LHCN-M2 (cell line): ENCODE measurements at places on chromosomes 13 and 19.

- DNase-seq = no peak
Observed at GRCh38 chr19:313169-313987, 22.2 kb upstream of the PLPP2 start.

DNA sequence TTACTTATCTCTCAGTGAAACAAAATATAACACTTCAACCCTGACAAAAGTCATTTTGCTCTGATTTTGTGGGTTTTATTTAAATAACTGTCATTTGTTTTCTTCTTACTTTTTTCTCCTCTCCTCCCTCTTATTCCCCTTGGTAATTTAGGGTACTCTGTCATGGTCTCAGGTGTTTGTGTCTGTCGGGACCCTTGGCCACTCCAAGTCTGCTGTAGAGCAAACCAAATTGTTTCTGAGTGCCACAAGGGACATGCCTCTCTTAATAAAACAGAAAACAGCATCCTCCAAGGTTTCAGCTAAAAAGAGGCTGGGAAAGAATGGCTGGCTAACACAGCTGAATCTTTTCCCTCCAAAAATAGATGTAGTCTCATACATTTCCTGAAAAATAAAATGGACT is 573.1 kb upstream of the KLF12 start:
- no peak for DNase-seq

GRCh38 chr19:40571005-40571318 is 5.7 kb upstream of the SHKBP1 start:
- DNase-seq = no peak

DNA sequence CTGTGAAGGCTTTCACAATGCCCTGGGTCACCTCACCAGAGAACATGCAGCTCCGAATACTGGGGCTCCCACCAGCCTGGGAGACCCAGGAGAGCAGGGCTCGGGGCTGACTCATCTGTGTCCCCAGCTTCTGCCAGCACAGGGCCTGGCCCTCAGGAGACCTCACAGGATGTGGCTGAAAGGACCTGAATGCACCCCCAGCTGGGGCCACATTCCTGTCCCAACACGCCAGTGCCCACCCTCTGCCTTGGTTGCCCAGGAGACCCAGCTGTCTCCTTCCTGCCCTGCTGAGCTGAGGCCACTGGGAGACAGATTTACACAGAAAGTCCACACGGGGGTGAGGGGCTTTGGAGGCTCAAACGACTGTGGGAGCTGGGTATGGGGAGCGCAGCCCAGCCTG is 11.9 kb downstream of the BCAT2 start:
- no peak for DNase-seq

GRCh38 chr19:55354698-55355212 is at the start of gene COX6B2:
TSS of gene COX6B2 (minus strand) at chr19:55354719. CDS start at chr19:55354521, 198 bp downstream.
- DNase-seq = no peak

GRCh38 chr13:68616600-68617222 is 1386.6 kb upstream of the PCDH9 start:
- DNase-seq = no peak

DNA sequence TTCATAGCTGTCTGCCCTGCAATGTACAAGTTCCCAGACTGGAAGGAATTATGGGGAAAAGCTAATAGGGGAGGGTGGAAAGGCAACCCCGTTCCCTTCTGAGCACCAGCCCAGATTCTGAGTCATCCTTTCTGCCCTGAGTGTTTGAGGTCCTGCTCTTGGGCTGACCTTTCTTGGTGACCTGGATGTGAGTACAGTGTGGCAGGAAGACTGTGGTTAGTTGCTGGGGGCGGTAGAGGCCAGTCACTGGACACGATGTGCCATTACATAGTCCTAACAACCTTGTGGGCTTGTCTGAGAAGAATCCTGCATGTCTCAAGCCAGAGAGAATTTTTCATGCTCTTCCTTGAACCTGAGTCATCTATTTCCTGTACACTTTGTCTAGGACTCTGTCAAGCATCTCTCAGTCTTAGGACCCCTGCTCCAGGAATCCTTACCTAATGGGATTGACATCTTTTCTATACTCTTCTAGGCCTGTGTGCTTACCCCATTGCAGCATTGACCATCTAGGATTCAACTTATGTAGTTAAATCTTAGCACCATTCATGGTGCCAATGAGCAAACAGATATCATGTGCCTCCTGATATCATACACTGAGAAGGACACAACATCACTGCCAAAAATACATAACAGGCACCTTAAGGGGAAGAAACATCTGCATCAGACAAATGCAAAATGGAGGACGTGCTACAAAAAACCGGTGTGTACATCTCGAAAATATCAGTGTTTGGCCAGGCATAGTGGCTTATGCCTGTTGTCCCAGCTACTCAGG is 8.1 kb upstream of the ANGPTL4 start:
- peak; percentile 100 for DNase-seq

- peak; percentile 54 for DNase-seq
Observed at GRCh38 chr13:49821216-49822009, 28.9 kb upstream of the KPNA3 start.

DNA sequence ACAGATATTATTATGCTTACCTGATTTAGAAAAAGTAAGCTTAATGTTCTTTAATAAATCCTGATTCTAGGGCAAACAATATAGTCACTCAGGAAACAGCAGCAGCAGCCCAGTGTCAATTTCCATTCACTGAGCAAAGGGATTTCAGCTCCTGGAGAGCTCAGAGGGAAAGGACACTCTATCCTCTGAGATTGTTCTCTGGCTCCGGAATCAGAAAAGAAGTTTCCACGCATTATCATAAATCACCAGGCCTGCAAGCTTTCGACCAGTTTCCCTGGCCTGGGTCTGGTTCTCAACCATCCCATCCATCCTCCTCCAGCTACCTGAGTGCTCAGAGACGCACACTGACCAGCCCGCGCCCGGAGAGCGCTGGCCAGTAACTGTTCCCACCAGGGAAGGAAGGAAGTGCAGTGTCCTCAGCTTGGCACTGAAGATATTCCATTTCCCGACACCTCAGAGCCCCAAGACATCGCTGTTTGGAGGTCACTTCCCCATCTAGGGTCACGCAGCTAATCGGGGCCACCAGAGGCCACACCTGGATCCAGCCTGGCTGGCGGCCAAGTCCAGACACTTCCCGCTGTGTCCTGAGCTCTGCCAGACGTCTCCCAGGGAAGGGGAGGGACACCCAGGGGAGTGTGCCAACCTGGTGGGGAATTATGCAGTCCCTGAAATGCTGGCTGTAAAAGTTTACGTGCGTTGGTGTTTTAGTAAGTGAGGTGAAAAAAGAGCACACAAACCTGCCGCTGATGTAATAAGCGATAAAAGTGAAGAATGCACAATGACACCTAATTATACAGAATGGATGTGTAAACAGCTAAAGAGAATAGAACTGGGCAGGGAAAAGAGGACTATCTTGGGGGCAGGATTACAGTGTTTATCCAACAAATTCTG is 29.1 kb downstream of the EPS15L1 start:
- no peak for DNase-seq

GRCh38 chr13:77310579-77311279 is 16.2 kb downstream of the MYCBP2 start:
- no peak for DNase-seq

DNA sequence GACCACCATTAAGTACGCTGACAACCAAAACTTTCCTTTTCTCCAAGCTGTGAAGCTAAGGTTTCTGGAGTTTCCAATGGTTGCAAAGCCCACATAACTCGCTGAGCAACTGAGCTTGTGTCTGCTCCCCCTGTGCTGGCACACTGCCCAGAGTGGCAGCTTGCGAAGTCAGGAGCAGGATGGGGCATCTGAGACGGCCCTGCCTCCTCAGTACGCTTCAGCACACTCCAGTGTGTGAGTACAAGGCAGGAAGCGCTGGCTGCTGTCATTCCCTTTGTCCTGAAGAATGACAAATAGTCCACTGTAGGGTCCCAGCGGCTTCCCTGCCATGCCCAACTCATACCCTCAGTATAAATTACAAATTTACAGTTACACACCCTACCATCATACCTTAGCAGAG is 51.5 kb downstream of the SKA3 start:
- peak; percentile 34 for DNase-seq

DNA sequence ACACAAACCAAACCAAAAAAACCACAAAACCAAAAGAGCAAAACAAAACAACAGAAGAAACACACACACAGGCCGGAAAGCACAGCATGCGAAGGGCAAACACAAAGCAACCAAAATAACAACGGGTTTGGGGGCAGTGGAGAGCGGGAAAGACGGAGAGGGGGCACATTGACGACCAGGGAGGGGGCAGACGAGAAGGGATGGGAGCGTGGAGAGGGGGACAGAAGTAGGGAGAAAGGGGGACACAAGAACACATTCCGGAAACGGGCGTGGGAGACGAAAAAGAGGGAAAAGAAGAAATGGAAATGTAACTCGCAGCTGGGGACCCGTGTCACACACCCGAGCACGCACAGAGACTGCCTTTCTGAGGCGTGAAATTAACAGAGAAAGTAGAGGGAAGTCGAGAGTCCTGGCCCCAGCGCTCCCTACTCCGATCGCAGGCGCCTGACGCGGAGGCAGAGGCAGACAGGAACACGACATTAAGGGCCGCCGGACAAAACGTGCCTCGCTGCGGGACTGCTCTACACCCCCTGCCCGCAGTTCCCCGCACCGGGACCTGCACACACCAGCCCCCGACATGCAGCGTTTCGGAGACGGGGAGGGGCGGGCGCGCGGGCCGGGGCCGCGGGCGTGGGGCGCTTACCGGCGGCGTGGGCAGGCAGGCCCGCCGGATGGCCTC is 652 bp downstream of the POU4F1 start:
- DNase-seq = no peak
